ENCODE measurements at places on chromosomes 13 and 19.
A peak's percentile ranks its signal among the peaks of the same experiment; 100 is the strongest.

GRCh38 chr13:21668732-21669275 lies 2.1 kb upstream of the FGF9 start:
- no peak for DNase-seq

- DNase-seq: no peak
Measured at GRCh38 chr13:37681281-37682032, 82.9 kb upstream of the POSTN start.

DNA sequence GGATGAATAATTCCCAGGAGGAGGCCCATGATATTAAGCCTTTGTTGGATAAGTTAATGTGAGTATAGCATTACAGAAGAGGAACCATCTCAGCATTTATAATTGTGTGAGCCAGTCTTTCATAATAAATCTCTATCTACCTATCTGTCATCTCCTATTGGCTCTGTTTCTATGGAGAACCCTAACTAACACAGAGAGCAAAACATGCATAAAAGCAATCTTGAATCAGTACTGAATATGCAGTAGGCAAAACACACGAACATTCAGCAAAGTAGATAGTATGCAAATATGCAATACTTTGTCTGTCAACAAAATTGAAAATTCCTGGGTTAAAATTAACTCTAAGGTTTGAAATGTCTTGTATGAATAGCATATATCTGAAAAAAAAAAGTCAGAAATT lies 966.3 kb downstream of the DIAPH3 start:
- no peak for DNase-seq

DNA sequence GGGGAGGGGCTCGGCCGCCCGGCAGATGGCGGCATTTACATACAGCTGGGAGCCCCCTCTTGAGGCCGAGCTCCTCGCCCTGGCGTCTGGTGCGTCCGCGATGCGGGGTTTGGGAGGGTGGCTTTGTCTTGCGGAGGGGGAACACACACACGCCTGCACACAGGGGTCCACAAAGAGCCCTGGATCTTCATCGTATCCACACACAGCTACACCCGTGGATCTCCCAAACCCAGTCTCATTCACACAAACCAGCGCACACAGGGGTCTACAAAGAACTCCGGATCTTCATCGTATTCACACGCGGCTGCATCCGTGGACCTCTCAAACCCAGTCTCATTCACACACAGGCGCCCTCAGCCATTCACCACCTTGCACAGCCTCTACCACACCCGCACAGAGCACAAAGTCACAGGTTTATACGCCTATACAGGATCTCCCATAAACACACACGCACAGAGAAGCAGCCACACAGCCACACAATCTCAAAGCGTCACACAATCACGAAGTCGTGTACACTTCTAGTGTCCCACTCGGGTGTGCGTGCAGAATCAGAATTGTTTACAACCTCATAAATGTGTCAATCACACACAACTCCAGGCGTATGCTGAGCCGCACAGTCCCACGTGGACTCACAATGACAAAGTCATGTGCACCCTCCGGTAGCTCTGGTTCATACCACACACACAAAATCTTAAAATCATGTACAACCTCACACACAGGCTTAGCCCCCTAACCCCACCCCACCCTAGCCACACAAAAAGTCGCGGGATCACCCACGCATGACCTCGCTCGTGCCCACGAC lies 550 bp upstream of the DLL3 start:
- peak; percentile 100 for DNase-seq

GRCh38 chr19:19502808-19503602 lies 12.3 kb downstream of the TSSK6 start:
- DNase-seq: peak; percentile 44

DNA sequence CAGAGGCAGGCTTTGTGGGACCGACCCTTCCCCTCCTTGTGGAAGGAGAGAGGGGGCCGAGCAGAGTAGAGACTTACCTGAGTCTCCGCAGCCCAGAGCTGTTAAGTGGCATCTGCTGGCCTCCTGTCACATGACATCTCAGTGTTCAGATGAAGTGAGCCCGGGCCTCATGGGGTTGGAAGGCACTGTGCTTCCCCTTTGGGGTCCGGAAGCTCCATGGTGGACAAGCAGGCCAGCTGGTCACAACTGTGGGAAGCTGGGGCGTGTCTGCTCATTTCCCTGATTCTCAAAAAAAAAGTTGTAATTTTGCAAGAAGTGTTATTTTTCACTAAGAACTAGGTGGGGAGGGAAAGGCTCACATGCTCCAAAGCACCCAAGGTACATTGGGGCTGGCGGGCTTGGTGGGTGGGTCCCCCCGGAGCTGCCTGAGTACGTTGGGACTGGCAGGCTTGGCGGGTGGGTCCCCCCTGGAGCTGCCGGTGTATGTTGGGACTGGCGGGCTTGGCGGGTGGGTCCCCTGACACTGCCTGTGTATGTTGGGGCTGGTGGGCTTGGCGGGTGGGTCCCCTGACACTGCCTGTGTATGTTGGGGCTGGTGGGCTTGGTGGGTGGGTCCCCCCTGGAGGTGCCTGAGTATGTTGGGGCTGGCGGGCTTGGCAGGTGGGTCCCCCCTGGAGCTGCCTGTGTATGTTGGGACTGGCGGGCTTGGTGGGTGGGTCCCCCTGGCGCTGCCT lies 18.2 kb upstream of the DCUN1D2 start:
- DNase-seq: no peak

GRCh38 chr19:48618278-48618915 lies 581 bp downstream of the RPL18 start:
- DNase-seq: no peak

- no peak for DNase-seq
Measured at GRCh38 chr13:21717817-21718216, 46.9 kb downstream of the FGF9 start.

DNA sequence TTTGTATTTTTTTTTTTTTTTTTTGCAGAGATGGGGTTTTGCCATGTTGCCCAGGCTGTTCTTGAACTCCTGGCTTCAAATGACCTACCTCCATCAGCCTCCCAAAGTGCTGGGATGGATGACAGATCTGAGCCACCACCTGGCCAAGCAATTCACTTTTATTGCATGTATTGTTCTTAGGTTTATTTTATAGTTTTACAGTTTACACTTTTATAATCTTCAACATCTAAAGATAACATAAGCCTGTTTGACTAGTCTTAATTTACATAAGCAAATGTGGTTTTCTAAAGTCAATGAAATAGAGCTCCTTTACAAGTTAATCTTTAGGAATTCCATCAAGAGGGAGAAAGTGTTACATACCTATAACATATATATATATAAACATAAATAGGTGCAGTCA lies 9.5 kb upstream of the MPV17L2 start:
- DNase-seq: no peak

GRCh38 chr19:46495786-46496099 lies at the start of gene PNMA8B:
Gene PNMA8B, minus strand, starts transcription at chr19:46495867. Its CDS starts 402 bp downstream, at chr19:46495465.
- DNase-seq: peak; percentile 74

GRCh38 chr13:110882972-110883371 lies 31.9 kb downstream of the ANKRD10 start:
- DNase-seq: no peak

DNA sequence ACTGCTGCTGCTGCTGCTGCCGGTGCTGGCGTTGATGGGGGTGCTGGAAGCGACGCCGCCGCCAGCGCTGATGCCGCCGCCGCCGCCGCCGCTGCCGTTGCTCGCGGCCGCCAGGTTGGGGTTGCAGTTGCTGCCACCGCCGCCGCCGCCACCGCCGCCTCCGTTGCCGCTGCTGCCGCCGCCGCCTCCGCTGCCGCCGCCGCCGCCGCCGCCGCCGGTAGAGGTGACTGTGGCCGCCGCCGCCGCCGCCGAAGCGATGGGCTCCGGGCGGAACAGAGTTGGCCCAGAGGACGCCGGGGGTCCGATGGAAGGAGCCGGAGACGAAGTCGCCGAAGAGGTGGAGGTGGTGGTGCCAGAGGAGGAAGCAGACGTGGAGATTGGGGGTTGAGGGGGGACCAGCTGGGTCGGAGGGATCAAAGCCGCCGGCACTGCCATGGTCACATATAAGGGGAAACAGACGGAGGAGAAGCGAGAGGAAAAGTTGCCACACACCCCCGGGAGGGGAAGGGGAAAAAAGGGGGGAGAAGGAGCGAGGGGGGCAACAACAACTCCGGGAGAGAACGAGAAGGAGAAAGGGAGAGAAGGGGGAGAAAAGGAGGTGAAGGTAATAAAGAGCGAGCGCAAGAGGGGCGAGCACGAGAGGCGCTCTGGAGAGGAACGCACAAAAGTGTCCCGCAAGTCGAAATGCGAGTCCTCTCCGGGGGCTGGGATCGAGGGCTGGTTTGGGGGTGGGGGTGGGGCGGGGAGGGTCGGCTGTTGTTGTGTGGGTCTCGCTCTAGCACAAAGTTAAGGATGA lies 471 bp downstream of the DACH1 start:
- DNase-seq: no peak

DNA sequence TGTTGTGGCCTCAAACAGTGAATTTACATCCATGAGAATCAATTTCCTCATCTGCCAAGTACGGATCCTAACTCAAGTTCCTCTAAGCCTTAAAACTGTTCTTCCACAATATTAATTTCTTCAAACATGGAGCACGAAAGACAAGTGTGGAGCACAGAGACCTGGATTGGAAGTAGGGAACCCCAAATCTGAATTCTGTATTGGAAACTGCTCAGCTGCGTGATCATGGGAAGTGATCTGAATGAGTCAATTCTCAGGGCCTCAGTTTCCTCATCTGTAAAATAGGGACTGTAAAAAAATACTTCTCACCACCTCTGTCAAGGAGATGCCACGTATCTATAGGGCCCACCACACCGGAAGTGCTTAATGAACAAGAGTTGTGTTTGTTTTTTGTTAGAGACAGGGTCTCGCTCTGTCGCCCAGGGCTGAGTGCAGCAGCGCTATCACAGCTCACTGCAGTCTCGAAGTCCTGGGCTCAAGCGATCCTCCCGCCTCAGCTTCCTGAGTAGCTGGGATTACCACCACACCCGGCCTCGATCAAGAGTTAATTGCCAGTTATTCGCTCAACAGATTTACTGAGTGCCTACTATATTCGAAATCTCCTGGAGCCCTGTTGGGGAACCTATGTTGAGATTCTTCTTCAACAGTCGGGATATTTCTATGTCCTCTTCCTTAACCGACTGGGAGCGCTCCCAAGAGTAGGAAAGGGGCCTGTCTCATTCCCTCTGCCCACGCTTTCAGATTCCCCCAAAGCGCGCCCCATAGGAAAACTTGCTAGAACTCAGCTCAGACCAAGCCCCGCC lies 1.6 kb downstream of the SERTAD3 start:
- no peak for DNase-seq

- no peak for DNase-seq
Measured at GRCh38 chr13:92894447-92894846, 332.2 kb upstream of the GPC6 start.

- no peak for DNase-seq
Measured at GRCh38 chr19:12782174-12782423, 6.7 kb upstream of the HOOK2 start.

GRCh38 chr13:24624801-24625231 lies 55.4 kb upstream of the ATP12A start:
- DNase-seq: no peak

DNA sequence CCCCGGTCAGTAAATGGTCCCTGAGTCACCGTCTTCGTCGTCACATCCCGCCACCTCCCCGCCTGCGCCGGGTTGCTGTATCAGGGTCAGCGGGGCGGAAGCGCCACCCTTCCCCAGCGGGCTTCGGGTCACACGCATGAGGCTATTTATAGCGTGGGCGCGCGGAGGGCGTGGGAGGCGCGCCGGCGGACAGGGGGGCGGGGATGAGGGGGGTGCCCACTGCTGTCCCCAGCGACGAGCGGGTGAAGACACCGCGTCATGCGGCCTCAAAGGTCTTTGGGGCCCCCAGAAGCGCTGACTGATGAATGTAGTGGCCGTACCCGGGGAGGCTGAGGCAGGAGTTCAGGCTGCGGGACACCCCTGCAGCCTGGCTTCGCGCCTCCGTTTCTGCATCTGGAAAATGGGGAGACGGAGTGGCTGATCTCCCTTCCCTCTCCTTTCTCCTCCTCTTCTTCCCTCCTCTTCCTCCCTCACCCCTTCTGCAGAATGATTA lies 7.9 kb downstream of the UNC13A start:
- DNase-seq: peak; percentile 24

DNA sequence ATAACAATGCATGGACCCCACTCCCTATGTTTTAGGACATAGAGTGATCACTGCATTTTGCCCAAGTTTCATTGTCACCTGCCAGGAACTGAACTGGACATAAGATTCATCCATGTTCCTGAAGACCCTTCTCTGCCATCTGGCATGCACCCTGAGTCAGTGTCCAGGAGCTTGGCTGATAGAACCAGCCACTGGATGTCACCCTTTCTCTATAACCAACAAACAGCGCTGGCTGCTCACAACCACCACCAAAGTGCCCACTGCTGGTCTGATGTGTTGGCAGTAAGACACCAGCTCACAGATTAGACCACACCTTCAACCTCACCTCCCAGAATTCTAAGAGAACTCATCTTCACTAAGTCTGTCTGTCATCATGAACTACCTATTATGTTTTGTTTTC lies 333.4 kb downstream of the ITGBL1 start:
- peak; percentile 6 for DNase-seq

DNA sequence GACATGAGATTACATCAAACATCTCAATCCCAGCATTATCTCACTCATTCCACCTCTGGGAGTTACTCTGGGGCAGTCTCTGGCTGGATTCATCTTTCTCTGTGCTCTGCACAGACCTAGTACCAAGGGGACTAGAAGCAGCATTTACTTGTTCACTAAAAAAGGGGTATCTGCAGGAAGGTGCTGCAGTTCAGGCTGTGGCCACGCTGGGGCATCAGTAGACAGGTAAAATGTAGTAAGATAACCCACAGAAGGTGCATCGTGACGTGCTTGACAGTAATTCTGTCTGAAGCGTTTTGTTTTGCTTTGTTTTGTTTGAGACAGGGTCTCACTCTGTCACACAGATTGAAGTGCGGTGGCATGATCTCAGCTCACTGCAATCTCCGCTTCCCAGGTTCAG lies 29.3 kb downstream of the ZNF564 start:
- no peak for DNase-seq

DNA sequence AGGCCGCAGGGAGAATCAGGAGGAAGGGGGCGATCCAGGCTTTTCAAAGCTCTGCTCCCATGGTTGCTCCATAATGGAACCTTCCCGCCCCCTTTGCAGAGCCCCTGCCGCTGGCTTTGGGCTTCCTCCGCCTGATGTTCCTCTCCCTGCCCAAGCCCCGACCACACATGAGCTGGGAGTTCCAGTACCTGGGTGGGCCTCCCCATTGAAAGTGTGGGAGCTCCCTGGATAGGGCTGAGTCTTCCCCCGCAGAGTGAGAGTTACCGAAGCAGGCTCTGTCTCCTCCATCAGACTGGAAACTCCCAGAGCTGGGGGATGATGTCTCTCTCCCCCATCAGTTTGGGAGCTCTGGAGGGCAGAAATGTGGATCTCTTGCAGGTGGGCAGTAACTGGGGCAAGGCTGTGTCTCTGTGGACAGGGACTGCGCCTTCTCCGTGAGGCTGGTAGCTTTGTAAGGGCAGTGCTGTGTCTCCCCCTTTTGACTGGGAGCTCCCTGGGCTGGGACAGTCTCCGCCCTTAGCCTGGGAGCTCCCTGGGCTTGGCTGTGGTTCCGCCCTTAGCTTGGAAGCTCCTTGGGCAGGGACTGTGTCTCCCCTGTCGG lies 722 bp downstream of the DCAF15 start:
- DNase-seq: peak; percentile 27

Data from NCI-H2227 treated with DMSO at 0.1 percent for 48 hours (cell line).